Karpas-422 (cell line): ENCODE measurements at places on chromosomes 11 and 22.
A peak's percentile ranks its signal among the peaks of the same experiment; 100 is the strongest.

- H3K4me1 ChIP-seq = peaks cover 12% of the 10 kb centered on the region
- no peaks in the 10 kb centered on the region for H3K27me3 ChIP-seq
- H3K27ac ChIP-seq = no peak overlapping the region
- H3K36me3 ChIP-seq = no peaks in the 10 kb centered on the region
These were observed 21.7 kb upstream of the IFITM3 start for GRCh38 chr11:342328-342727.

DNA sequence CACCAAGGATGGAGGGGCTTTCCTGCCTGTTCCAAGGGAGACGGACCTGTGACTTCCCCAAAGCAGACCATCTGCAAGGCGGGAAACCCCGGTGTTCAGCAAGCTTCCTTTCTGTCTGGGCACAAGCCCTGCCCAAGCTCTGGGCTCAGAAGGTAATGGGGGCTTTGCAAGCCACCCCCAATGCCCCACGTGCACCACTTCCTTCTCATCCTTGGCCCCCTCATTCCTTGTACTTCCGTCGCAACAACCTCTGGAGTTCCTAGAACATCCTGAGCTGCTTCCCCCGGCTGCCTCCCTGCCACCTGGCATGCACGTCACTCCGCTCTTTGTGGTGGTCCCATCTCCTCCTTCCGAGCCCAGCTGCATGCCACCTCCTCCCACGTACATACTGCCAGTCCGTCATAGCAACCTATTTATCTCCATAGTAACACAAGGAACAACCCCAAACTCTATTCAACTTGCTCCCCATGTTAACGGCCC lies 3.9 kb downstream of the MYEOV start:
- no peaks in the 10 kb centered on the region for H3K27me3 ChIP-seq
- peak overlapping the region; percentile 52; the same call in 1 of the 2 replicates for H3K4me3 ChIP-seq
- no peaks in the 10 kb centered on the region for H3K36me3 ChIP-seq
- peaks cover 33% of the 10 kb centered on the region for H3K4me1 ChIP-seq
- DNase-seq = peak; percentile 71

GRCh38 chr11:123261345-123262106 lies 66.5 kb upstream of the CLMP start:
- peaks cover 5% of the 10 kb centered on the region for H3K4me1 ChIP-seq
- H3K27me3 ChIP-seq = no peaks in the 10 kb centered on the region
- no peaks in the 10 kb centered on the region for H3K36me3 ChIP-seq
- DNase-seq = peak; percentile 86

- DNase-seq = no peak
- H3K4me1 ChIP-seq = peaks cover 8% of the 10 kb centered on the region
- H3K27me3 ChIP-seq = no peaks in the 10 kb centered on the region
- no peak overlapping the region for H3K4me3 ChIP-seq
These were observed 6.5 kb downstream of the PANX2 start for GRCh38 chr22:50176850-50177536.

DNA sequence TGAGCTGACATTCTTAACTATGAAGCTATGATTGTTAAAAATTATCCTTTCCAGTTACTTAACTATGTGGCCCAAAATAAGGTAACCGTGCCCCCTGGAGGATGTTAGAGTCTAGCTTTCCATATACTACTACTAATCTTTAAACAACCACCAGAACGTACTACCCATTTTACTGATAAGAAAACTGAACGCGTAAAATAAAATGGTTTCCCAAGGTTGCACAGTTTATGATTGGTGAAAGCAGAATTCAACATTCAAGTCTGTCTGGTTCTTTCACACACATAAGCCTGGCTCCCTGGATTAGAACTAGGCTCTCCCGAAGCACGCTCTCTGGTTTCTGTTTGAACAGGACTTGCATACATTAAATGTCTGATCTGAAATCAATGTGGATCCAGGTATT lies 437.8 kb upstream of the CCDC90B start:
- H3K4me1 ChIP-seq = peaks cover 23% of the 10 kb centered on the region
- no peaks in the 10 kb centered on the region for H3K36me3 ChIP-seq
- no peak overlapping the region for H3K27ac ChIP-seq

DNA sequence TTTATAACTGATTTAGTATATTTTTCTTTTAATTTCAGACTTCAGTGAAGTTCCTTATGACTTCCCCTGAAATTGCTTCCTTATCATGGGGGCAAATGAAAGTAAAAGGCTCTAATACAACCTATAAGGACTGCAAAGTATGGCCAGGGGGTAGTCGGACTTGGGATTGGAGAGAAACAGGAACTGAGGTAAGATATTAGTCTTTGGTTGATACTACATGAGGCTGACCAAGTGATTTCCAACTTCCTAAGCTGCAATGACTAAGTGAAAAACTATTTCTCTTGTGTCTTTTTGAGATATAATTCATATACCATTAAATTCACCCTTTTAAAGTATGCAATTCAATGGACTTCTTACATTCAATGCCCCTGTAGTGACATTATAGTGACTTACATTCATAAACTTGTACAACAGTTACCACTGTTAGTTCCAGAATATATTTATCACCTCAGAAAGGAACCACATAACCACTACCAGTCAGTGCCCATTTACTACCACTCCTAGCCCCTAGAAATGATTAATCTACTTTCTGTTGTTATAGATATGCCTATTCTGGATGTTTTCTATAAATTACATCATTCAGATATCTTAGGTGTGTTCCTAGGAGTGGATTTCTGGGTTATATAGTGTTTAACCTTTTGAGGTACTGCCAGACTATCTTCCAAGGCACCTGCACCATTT lies 21.6 kb downstream of the AAMDC start:
- H3K4me1 ChIP-seq = no peaks in the 10 kb centered on the region
- no peaks in the 10 kb centered on the region for H3K27me3 ChIP-seq
- DNase-seq = no peak
- no peaks in the 10 kb centered on the region; the same call in 1 of the 2 replicates for H3K36me3 ChIP-seq
- no peak overlapping the region for H3K4me3 ChIP-seq
- H3K27ac ChIP-seq = no peak overlapping the region

GRCh38 chr22:50243685-50244419 lies 971 bp downstream of the TUBGCP6 start:
- no peak for DNase-seq
- peak overlapping the region; percentile 71 for H3K4me3 ChIP-seq
- H3K27me3 ChIP-seq = no peaks in the 10 kb centered on the region
- H3K36me3 ChIP-seq = peaks cover 16% of the 10 kb centered on the region; the same call in 1 of the 2 replicates

- H3K4me3 ChIP-seq = no peak overlapping the region
- no peak for DNase-seq
- H3K27me3 ChIP-seq = no peaks in the 10 kb centered on the region
- no peaks in the 10 kb centered on the region for H3K36me3 ChIP-seq
- H3K27ac ChIP-seq = no peak overlapping the region
These were observed 378.7 kb downstream of the CTTN start for GRCh38 chr11:70776914-70777532.

DNA sequence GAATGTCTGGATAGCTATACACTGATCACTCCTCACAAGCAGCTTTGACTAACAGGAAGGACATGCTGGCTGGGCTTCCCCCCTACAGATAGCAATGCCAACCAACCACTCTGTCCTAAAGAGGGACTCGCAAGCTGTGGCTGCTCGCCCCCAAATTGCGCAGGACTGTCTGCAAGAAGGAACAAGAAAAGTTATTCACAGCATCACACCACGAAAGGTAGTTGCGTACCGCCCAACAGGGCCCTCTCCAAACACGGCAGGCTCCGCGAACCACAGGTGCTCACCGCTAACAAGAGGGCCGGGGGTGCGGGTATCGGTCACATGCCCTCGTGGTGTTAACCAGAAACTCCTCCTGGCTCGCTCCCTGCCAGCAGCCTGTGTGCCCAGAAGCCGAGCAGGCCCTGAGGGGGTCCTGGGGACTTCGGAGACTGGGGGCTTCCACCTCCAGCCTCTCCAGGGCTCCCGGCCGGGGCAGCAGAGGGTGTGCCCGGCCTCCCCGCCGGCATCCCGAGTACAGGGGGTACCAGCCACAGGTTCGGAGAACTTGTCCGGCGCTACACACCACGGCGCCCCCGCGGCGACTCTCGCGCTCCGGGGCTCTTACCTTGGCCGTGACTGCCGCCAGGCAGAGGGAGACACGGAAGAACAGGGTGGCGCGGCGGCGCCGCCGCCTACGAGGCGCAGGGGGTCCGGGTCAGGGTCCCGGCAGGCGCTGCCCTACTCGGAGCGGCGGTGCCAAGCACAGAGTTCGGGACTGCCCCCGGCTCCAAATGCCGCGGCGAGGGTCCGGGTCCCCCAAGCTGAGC lies 682 bp downstream of the LARGE1 start:
- H3K27me3 ChIP-seq = no peaks in the 10 kb centered on the region
- peaks cover 3% of the 10 kb centered on the region; the same call in 1 of the 2 replicates for H3K4me1 ChIP-seq
- H3K36me3 ChIP-seq = no peaks in the 10 kb centered on the region

GRCh38 chr11:536841-537621 lies at the start of gene LRRC56:
LRRC56 (plus strand) TSS chr11:537527; CDS start chr11:540685, 3,158 bp downstream.
- peak within 1 kb of the TSS; percentile 78 for H3K27ac ChIP-seq
- H3K27me3 ChIP-seq = no peaks in the 10 kb centered on the region
- H3K36me3 ChIP-seq = no peaks in the 10 kb centered on the region; the same call in 1 of the 2 replicates
- H3K4me3 ChIP-seq = peak within 1 kb of the TSS; percentile 77

DNA sequence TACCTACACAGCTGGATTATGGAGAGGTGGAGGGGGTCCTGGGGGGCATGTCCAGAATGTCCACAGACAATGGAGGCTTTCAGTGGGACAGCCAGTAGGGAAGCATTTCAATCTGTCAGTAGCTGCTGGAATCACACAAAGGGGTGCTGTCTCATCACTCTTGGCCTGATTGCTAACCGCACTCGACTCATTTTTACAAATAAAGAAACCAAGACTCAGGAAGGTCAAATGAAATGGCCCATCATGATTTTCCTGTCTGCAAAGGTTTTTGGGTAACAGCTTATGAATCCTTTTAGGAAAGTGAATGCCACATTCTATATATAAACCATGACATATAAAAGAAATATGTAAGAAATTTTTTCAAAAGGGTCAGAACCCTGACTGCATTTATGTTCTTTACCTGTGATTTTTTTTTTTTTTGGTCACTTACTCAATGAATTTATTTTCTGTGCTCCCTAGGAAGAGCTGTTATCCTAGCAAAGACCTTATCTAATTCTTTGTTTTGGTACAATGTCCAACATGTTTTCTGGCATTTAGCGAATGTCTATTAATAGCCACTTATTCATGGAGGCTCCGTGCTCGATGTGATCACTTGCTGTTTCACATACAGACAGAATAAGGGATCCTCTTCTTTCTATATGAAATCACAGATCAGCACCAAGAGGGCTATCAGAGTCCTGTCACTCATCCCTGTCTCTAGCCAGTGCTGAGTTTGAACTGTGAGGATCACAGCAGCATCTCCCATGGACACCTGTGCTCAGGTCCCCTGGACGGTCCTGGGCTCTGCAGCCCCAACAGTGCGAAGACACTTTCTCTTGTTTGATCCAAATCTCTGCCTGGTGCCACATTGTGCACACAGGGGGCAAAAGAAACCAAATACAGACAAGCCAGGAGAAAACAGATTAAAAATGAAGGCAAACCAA lies 979.7 kb downstream of the NTM start:
- H3K4me3 ChIP-seq = no peak overlapping the region
- H3K27ac ChIP-seq = no peak overlapping the region
- no peaks in the 10 kb centered on the region for H3K27me3 ChIP-seq
- no peak for DNase-seq
- H3K4me1 ChIP-seq = no peaks in the 10 kb centered on the region

GRCh38 chr11:125494031-125494360 lies 2.1 kb downstream of the FEZ1 start:
- no peaks in the 10 kb centered on the region for H3K36me3 ChIP-seq
- DNase-seq = no peak
- no peaks in the 10 kb centered on the region for H3K4me1 ChIP-seq
- H3K27ac ChIP-seq = no peak overlapping the region
- no peaks in the 10 kb centered on the region for H3K27me3 ChIP-seq

GRCh38 chr11:117551761-117552343 lies 224.2 kb downstream of the CEP164 start:
- no peak overlapping the region for H3K27ac ChIP-seq
- no peaks in the 10 kb centered on the region for H3K36me3 ChIP-seq
- no peak for DNase-seq
- H3K27me3 ChIP-seq = no peaks in the 10 kb centered on the region

GRCh38 chr11:71542879-71543777 lies 5.1 kb upstream of the KRTAP5-9 start:
- H3K4me1 ChIP-seq = no peaks in the 10 kb centered on the region
- DNase-seq = no peak
- no peak overlapping the region for H3K4me3 ChIP-seq
- no peaks in the 10 kb centered on the region for H3K27me3 ChIP-seq
- no peak overlapping the region for H3K27ac ChIP-seq

DNA sequence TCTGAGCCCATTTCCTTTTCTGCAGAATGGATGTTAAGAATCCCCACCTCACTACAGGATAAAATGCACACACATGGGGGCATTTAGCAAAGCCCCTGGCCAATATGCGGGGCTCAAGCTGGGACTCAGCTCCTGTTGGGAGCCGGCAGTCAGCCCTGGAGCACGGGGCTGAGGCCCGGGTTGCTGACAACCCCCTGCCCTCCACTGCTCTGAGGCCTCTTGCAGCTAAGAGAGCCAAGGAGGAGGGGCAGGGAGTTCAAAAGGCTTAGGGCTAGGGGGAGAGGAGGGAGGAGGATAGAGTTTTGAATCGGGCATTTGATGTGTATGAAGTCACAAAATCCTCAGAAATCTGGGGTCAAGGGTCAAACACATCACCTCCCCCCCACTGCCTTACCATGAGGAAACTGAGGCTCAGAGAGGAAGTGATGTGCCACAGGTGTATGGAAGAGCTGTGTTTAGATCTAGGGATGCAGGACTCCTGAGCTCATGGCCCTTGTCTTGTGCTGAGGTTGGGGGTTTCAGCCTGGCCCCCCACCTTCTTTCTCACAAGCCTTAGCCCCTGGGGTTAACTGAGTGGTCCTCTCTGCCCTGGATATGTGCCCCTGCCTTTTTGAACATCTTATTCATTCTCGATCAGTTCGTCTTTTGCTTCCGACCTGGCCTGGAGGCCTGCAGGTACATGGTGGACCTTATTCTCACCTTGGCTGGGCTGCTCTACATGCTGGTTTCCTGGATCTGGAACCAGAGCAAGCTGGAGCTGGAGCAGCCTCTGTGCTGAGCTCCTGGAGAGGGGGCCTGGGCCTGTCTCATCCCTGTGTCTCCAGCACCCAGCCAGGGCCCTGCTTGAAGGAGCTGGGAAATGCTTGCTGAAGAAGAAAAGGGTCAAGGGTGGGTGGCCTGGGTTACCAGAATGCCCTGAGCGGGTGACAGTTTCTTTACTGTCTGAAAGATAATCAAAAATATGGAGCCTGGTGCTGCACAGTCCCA lies 80.3 kb downstream of the LRRC32 start:
- no peaks in the 10 kb centered on the region for H3K27me3 ChIP-seq
- H3K27ac ChIP-seq = no peak overlapping the region
- H3K4me1 ChIP-seq = peaks cover 7% of the 10 kb centered on the region
- no peak for DNase-seq

GRCh38 chr11:118645066-118645715 lies 34.3 kb downstream of the TREH start:
- H3K27me3 ChIP-seq = no peaks in the 10 kb centered on the region
- no peak overlapping the region for H3K27ac ChIP-seq
- no peaks in the 10 kb centered on the region for H3K36me3 ChIP-seq
- no peaks in the 10 kb centered on the region for H3K4me1 ChIP-seq

- H3K27ac ChIP-seq = no peak overlapping the region
- no peaks in the 10 kb centered on the region for H3K27me3 ChIP-seq
- no peak overlapping the region for H3K4me3 ChIP-seq
- no peak for DNase-seq
These were observed 114.2 kb upstream of the SEZ6L start for GRCh38 chr22:26054841-26055605.
